ENCODE measurements at places on chromosomes 7 and 10. TPM values are rescaled to one million over a fixed set of nuclear protein-coding genes. Genes with fewer than 3 reads are reported as not detected.

Gene ADCYAP1R1
- 2.9 TPM for total RNA-seq

Gene PLCE1
- total RNA-seq: 10.5 TPM

Gene EFCAB10
- total RNA-seq: 6.0 TPM

Gene GRID2IP
- total RNA-seq: 0.41 TPM

Gene PTPRZ1
- 1.9 TPM for total RNA-seq

Gene PSD
- 5.3 TPM for total RNA-seq

DNA sequence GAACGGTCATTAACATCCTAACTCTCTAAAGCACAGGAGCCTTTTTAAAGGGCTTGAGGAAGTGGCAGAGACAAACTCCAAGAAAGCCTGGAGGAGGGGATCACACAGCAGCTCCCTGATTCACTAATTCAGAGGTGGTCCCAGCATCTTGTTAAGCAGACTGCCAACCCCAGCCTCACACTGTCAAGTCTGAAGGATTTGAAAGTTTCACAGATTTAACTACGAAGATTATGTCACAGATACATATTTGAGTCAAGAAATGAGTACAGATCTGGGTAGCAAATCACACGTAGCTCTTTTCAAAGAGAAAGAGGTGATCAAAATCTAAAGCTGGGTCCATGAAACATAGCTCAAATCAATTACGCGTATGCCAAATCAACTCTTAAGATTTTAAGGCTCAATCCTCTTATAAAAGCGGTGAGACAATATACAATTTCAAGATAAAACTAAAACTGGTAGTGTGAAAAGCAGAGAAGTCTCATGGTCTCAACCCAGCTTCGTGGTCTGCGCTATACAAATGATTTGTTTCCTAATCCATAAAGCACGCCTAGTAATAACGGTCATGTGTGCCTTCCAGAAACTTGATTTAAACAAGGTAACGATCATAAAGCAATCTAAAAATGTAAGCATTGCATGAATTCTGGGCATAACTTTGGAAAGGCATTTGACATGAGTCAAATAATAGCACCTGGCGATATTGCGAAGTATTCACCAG is 229.9 kb upstream of the MKLN1 start:
- H3K36me3 ChIP-seq: peaks cover 57% of the 10 kb centered on the region
- no peak overlapping the region for H3K4me3 ChIP-seq
- no peaks in the 10 kb centered on the region for H3K27me3 ChIP-seq
- peak overlapping the region; percentile 2 for H3K27ac ChIP-seq

DNA sequence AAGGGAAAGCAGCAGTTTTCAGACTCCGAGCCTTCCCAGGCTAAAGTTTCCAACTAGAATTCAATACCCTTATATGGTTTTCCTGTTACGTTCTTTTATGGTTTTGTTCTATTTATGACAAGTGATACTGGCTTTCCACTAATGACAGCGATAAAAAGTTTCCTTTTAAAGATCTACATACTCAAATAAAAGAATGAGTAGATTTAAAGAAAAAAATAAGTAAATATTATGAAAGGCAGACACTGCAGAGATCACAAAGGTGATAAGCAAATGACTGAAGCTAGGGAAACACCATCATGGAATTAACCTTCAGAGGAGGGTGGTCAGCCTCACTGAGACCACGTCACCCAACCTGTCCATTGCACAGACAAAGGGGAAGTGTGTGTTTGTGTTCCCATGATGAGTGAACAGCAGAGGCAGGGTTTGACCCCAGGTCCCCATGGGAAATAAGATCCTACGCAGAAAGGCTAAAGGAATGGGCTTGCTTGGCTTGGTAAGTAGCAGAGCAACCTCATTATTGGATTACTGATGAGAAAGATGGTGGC is 4.0 kb downstream of the VSIR start:
- H3K4me1 ChIP-seq: peaks cover 94% of the 10 kb centered on the region
- peak overlapping the region; percentile 96 for H3K27ac ChIP-seq
- no peaks in the 10 kb centered on the region for H3K27me3 ChIP-seq
- H3K4me3 ChIP-seq: peak overlapping the region; percentile 80
- H3K36me3 ChIP-seq: peaks cover 7% of the 10 kb centered on the region

- DNase-seq: no peak
- H3K4me3 ChIP-seq: no peak overlapping the region
- no peaks in the 10 kb centered on the region for H3K27me3 ChIP-seq
- no peak overlapping the region for H3K27ac ChIP-seq
- no peaks in the 10 kb centered on the region for H3K36me3 ChIP-seq
These were observed 105.8 kb downstream of the THSD7A start for GRCh38 chr7:11726001-11726793.

DNA sequence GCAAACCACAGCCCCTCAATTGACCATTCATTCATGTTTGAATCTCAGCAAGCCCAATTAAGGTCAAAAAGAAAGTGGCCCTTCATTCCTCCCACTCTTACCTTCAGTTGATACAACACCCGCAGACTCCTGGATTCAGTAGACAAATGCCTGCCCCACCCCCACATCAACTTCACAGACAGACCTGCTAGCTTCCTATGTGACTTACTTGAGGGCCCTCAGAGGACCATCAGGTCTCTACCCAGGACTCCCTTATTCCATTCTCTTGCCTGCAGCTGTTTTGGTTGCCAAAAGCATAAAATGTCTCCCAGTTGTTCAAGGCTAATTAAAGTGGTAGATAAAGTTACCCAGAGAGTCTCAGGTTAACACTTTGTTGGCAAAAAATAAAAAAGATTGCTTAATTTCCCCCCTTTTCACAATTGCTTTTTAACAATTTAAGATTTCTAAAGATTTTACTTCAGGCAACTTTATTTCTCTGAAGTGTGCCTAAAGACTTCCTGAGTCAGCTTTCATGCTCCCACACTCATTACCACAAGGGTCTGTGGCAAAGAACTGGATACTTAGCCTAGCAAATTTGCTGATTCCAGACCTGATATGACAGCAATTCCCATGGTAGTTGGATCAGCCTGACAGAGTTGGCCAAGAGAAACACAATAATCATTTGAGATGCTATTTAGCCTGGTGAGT is 3.3 kb upstream of the MTERF1 start:
- H3K36me3 ChIP-seq: no peaks in the 10 kb centered on the region
- H3K27me3 ChIP-seq: no peaks in the 10 kb centered on the region
- no peak overlapping the region for H3K27ac ChIP-seq
- peak; percentile 44 for DNase-seq

- H3K27me3 ChIP-seq: no peaks in the 10 kb centered on the region
- no peak for DNase-seq
- H3K4me3 ChIP-seq: no peak overlapping the region
- no peak overlapping the region for H3K27ac ChIP-seq
These were observed 109.2 kb upstream of the AGK start for GRCh38 chr7:141441837-141442627.

DNA sequence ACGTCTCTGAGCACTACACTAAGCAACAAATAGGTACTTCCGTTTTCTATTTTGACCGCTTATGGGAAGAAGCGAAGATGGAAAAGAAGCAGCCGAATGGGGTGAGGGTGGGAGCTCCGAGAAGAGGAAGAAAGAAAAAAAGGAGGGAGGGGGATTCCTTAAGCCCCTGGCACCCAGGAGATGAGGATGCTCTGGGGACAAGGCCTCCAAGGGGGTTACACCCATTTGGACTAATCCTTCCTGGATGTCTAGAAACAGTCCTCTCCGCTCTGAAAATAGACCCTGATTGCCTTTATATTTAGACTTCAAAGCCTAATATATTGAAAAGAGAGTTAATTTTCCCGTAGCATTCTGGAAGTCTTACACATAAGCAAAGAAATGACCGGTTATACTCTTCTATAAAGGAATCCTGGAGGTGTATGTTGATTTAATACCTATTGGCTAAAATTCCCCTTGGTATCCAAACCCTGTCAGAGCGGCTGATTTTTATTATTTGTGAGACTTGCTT is 676 bp upstream of the HTR7 start:
- peaks cover 14% of the 10 kb centered on the region for H3K4me1 ChIP-seq
- H3K27me3 ChIP-seq: peaks cover 40% of the 10 kb centered on the region
- H3K36me3 ChIP-seq: no peaks in the 10 kb centered on the region
- DNase-seq: no peak

DNA sequence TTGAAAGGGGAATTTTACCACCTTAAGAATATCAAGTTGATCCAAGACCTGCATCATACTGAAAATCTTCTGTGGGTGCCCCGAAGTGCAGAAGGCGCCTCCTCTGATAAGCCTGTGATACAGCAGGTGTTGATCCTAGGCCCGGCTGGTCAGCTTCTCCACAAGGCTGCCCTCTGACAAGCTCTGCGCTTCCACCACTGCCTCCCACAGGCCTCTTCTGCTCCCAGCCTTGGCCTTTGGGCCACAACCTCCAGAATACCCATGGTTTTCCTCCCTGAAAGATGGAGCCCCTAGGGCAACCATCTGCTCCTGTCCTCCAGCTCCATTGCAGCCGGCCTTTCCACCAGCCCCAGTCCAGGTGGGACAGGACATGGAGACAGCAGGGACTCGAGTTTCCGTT is 5.6 kb upstream of the OGDHL start:
- no peak overlapping the region for H3K27ac ChIP-seq
- H3K4me1 ChIP-seq: no peaks in the 10 kb centered on the region
- H3K36me3 ChIP-seq: no peaks in the 10 kb centered on the region
- no peak overlapping the region for H3K4me3 ChIP-seq
- DNase-seq: no peak

GRCh38 chr10:75765789-75766096 is 334.3 kb downstream of the LRMDA start:
- H3K27ac ChIP-seq: no peak overlapping the region

DNA sequence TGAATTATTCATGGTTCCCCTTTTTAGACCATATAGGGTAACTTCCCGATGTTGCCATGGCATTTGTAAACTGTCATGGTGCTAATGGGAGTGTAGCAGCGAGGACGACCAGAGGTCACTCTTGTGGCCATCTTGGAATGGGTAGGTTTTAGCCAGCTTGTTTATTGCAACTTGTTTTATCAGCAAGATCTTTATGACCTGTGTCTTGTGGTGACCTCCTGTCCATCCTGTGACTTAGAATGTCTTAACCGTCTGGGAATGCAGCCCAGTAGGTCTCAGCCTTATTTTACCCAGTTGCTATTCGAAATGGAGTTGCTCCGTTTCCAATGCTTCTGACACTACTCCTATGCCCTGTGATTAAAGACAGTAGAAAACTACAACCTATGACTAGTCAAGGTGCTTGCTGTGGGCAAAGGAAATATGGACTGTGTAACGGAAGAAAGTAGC is 18.8 kb upstream of the PAXIP1 start:
- H3K4me3 ChIP-seq: no peak overlapping the region
- H3K4me1 ChIP-seq: no peaks in the 10 kb centered on the region
- no peaks in the 10 kb centered on the region for H3K27me3 ChIP-seq
- H3K27ac ChIP-seq: no peak overlapping the region

DNA sequence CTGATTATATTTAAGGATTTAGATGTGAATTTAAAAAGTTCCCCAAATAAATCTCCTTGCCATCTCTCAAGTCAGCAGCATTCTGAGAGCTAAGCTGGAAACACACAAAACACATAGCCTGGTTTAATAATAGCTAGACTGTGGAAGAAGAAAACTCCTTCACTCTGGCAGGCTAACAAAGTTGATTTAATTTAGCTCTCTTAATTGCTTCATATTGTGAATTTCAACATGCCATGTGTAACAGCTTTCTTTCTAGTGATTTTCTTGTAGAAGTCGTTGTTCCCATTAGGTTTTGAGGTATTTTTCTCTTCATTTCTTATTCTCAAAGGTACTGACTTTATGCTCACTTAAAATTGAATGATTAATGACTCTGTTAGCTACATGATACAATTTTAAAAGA is 216.8 kb upstream of the AKR1E2 start:
- no peak overlapping the region for H3K4me3 ChIP-seq
- DNase-seq: no peak
- H3K4me1 ChIP-seq: no peaks in the 10 kb centered on the region

DNA sequence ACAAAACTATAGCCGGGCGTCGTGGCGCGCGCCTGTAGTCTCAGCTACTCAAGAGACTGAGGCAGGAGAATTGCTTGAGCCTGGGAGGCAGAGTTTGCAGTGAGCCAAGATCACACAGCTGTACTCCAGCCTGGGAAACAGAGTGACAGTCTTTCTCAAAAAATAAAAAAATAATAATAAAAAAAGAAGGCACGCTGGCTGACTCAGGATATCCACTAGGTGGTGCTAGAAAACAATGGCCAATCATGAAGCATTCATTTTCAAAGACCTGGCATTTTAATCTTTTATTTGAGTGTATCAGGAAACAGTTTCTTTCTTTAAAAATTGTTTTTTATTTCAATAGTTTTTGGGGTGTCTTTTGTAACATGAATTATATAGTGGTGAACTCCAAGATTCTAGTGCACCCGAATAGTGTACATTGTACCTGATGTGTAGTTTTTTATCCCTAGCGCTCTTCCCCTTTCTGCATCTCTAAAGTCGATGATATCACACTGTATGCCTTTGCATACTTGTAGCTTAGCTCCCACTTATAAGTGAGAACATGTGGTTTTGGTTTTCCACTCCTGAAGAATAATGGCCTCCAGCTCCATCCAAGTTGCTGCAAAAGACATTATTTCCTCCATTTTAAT is 88.6 kb downstream of the LYZL1 start:
- no peak for DNase-seq
- no peak overlapping the region for H3K4me3 ChIP-seq
- H3K27ac ChIP-seq: no peak overlapping the region
- no peaks in the 10 kb centered on the region for H3K27me3 ChIP-seq

- DNase-seq: no peak
- H3K4me1 ChIP-seq: peaks cover 18% of the 10 kb centered on the region
- H3K4me3 ChIP-seq: no peak overlapping the region
- no peaks in the 10 kb centered on the region for H3K27me3 ChIP-seq
- no peaks in the 10 kb centered on the region for H3K36me3 ChIP-seq
- H3K27ac ChIP-seq: no peak overlapping the region
These were observed 3.9 kb downstream of the CASD1 start for GRCh38 chr7:94513565-94513860.

DNA sequence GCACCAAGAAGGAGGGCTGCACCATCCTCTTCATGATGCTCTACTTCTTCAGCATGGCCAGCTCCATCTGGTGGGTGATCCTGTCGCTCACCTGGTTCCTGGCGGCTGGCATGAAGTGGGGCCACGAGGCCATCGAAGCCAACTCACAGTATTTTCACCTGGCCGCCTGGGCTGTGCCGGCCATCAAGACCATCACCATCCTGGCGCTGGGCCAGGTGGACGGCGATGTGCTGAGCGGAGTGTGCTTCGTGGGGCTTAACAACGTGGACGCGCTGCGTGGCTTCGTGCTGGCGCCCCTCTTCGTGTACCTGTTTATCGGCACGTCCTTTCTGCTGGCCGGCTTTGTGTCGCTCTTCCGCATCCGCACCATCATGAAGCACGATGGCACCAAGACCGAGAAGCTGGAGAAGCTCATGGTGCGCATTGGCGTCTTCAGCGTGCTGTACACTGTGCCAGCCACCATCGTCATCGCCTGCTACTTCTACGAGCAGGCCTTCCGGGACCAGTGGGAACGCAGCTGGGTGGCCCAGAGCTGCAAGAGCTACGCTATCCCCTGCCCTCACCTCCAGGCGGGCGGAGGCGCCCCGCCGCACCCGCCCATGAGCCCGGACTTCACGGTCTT is 1.9 kb downstream of the FZD1 start:
- peak overlapping the region; percentile 82 for H3K4me3 ChIP-seq
- no peaks in the 10 kb centered on the region for H3K36me3 ChIP-seq
- no peaks in the 10 kb centered on the region for H3K27me3 ChIP-seq
- H3K4me1 ChIP-seq: peaks cover 37% of the 10 kb centered on the region
- H3K27ac ChIP-seq: peak overlapping the region; percentile 95
- peak; percentile 49 for DNase-seq

- H3K36me3 ChIP-seq: no peaks in the 10 kb centered on the region
- no peak for DNase-seq
- peaks cover 11% of the 10 kb centered on the region for H3K27me3 ChIP-seq
These were observed 31.6 kb upstream of the LYZL1 start for GRCh38 chr10:29257106-29257783.

GRCh38 chr7:124843336-124843735 is 77.7 kb upstream of the GPR37 start:
- H3K36me3 ChIP-seq: peaks cover 26% of the 10 kb centered on the region
- no peak overlapping the region for H3K4me3 ChIP-seq
- H3K27ac ChIP-seq: no peak overlapping the region
